ENCODE measurements at places on chromosomes 7 and 10.

DNA sequence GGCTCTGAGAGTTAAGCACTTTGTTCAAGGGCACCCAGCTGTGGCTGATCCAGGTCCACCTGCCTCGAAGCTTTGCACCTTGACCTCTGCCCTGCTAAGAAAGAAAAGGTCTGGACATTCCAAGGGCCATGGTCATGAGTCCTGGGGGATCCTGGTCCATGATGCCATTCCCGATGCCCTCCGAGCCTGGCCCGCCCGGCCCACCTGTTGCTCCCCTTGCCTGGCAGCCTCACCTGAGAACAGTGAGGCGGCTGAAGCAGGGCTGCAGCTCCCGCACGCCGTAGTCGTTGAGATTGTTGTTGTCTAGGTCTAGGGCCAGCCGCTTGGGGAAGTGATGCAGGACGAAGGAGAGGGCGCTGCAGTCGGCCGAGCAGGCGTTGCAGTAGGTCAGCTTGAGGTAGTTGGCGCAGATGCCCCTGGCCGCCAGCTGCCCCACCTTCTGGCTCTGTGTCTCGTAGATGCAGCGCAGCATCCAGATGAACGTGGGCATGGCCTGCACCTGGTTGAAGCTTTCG, 27.5 kb downstream of the NOD1 start:
- no peak for DNase-seq

DNA sequence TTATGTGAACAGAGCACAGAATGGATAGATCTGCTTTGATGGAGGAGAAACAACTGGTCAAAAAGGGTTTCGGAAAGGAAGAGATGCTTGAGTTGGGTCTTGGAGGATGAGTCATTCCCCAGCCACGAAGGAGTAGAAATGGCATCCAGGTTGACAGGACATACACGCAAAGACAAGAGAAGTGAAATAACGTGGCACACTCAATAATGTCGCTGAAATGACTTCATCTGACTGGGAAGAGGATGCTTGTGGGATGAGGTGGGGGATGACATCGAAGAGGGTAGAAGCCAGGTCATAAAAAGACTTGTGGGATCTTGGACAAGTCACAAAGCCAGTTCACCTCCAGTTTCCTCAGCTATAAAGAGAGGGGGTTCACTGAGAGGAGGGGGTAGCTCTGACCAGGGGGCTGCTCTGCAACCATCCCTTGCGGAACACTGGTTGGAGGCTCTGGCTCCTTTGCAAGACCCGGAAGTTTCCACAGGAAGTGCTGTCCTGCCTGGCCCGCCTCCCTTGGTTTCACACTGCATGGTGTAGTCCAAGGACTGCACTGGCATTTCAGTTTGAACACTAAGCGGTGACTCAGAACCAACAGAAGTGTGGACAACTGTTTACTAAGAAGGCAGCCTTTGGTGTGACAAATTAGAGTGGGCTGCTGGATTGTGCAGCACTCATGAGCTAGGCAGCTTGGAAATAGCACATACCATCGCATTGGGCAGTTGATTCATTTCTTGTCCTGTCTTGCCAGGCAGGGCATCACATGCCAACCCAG, 189.9 kb upstream of the ADO start:
- peak; percentile 44 for DNase-seq

DNA sequence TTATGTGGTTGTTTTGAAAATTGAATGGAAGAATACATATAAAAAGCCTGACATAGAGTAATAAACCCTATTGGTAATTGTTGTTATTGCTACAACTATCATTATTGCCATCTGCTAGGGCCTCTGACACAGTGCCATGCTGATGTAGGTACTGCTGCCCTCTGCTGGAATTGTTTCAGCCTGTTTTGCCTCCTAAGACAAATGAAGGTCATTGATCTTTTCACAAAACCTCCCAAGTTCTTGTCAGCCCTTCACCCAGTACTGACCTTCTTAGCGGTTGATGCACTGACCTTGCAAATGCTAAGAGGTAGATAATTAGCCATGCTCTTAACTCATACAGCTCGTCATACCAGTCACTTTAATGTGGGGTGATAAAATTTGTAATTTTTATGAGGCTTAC, 975.2 kb downstream of the SORCS1 start:
- DNase-seq: no peak

DNA sequence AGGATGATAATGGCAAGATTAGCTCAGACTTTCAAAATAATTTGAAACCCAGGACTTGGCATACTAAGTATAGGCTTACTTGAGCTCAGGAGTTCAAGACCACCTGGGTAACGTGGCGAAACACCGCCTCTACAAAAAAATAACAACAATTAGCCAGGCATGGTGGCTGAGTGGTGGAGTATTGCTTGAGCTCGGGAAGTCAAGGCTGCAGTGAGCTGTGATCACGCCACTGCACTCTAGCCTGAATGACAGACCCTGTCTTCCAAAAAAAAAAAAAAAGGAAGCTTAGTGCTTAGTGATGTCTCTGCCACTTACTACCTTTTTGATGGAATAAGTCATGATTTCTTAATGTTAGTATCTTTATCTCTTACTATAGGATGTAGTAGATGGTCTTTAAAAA, 25.5 kb downstream of the RABGEF1 start:
- no peak for DNase-seq

Measured in stimulated activated CD8-positive, alpha-beta memory T cell treated with anti-CD3 and anti-CD28 coated beads, Interleukin-15, amount 100 ng/mL, for 48 hours (primary cell).